ENCODE measurements at places on chromosomes 2 and 18.

GRCh38 chr2:241072553-241073165, 29.4 kb downstream of the MTERF4 start:
- DNase-seq, result no peak

DNA sequence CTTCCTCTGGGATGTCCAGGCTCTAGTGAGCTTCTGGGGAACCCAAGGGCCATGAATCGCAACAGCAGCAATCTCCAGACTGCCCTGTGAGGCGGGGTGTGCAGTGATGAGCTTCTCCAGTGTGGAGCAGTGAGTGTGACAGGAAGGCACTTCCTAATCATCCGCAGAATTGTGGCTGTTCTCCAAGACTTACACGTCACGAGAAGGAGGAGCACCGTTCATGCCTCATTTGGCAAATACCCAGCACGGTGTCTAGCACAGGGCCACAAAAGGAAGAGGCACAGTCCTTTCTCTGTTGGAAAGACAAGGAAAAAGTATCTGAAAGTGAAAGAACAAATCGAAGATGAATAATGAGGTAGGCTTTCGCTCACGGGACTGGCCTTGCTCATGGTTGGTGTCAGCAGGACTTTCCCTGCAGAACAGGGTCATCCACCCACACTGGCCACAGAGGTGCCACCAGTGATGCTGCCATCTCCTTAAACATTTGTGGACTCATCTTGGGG, 125.1 kb upstream of the HAAO start:
- DNase-seq, result no peak

- no peak for DNase-seq
Observed at GRCh38 chr18:24306201-24306600, 91.4 kb downstream of the OSBPL1A start.

GRCh38 chr18:23209796-23210195, 74.5 kb downstream of the CABLES1 start:
- DNase-seq, result no peak

DNA sequence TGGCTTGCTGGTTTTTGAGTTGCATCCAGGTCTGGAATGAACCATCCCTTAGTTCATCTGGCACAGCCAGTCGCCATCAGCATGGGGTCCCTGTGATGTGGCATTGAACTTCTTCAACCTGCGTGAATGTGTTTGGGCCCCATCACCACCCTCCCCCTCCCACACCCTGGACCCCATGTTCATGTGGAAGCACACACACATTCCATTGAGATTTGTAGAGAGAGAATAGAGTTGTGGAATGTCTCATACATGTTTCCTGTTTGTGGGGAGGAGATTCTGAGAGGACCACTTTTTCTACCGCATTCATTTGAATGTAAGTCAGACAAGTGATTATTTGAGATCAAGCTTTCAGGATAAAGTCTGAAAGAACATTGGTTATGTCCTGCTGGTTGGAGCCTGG, 117.6 kb upstream of the EML6 start:
- DNase-seq, result no peak

DNA sequence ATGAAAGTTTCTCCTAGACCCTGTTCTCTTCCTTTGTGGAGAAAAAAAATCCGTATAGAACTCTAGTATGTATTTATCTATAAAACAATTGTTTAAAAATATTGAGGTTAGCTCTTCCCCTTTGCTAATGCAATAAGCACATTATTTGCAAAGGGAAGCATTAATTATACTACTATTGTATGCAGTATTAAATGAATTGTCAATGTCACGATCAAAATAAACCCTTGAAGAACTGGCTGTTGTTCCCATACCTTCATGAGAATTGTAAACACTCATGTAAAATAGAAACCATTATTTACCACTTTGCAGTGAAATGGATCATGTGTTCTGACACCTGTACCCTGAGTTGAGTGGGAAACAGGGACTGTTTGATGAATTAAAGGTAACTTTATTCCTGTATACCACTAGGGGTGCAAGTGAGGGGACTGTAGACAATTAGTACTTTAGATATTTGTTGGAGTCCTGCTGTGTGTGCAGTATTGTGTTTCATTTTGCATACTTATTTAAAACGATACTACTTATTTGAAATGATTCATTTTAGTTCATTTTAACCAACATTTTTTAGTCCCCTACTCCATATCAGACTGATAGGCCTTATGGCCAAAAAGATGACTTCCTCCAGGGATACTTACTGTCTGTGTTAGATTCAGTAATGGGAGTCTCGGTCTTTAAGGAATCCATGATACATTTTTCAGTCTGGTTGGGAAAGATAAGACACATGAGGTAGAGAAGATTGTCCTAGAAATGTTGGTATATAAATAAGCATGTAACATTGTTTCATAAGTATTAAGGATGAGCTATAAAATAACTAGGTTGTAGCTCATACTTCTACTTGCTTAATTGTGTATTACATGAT, 7.9 kb downstream of the PKP4 start:
- no peak for DNase-seq

DNA sequence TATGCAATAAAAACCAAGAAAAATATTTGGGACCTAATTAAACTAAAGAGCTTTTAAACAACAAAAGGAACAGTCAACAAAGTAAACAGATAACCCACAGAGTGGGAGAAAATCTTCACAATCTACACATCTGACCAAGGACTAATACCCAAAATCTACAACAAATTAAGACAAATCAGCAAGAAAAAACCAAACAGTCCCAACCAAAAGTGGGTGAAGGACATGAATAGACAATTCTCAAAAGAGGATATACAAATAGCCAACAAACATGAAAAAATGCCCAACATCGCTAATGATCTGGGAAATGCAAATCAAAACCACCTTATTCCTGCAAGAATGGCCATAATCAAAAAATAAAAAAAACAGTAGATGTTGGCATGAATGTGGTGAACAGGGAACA, 250.1 kb downstream of the C1D start:
- no peak for DNase-seq

GRCh38 chr2:129742415-129743180, 236.9 kb upstream of the RAB6C start:
- DNase-seq, result no peak

DNA sequence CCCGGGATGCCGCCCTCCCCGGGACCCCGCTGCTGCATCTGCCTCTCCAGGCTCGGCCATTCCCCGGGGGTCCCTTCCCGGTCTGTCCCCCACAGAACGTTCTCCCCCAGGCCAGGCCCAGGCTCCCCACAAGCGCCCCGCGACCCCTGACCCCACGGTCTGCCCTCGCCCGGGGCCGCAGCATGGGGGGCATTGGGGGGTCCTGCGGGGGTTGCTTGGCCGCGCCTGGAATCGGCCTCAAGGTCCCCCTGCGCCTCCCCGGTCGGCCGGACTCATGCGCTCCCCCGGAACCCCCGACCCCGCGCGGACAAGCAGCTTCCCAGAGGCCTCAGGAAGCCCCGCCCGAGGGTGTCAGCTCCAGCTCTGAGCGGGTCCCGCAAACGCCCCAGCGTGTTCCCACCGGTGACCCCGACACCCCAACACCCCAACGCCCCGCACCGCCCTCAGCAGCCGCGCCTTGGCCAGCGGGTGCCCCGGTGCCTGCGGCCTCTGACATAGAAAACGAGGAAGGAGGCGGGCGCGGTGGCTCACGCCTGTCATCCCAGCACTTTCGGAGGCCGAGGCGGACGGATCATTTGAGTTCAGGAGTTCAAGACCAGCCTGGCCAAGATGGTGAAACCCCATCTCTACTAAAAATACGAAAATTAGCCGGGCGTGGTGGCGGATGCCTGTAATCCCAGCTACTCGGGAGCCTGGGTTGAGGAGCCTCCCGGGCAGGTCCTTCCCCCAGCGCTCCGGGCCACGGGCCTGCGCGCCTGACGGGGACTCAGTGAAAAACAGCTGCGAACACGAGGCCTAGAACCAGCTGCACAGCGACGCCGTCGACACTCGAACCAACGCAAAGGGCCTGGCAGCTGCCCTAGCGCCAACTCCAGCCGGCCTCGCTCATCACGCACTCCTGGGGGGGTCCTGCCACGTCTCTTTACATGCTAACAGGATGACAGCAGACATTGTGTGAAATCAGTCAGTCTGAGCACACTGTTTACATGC, 61.8 kb upstream of the CTDP1 start:
- no peak for DNase-seq

- no peak for DNase-seq
Observed at GRCh38 chr2:130834091-130834930, 2.4 kb upstream of the ARHGEF4 start.

GRCh38 chr2:172169611-172170010, 66.9 kb upstream of the DLX2 start:
- DNase-seq, result no peak

DNA sequence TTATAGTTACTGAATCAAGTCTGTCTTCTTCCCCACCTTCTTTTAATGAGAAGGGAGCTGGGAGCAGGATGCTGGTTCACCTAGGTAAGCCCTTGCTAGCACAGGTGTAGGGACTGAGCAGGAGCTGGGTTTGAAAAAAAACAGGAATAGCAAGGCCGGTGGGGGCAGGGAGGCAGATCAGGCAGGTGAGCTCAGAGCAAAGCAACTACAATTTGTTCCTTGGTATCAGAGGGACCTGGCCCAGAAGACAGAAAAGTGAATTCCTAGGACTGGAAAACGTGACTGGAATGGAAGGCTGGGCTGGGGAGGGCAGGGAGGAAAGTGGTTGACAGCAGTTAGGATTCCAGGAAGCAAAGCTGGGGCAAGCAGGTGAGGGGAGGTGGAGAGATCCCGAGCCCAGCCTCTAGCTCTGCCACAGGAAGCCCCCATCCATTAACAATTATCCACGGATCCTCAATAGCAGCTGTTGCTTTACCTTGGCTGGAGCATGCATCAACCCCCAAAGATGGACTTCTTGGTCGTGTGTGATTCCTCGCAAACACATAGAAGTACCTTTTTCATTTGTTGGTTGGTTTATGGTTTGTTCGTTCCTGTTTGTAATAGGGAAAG, 118.4 kb downstream of the LNPK start:
- DNase-seq, result no peak

GRCh38 chr2:222521099-222521498, 96.8 kb downstream of the SGPP2 start:
- DNase-seq, result no peak

DNA sequence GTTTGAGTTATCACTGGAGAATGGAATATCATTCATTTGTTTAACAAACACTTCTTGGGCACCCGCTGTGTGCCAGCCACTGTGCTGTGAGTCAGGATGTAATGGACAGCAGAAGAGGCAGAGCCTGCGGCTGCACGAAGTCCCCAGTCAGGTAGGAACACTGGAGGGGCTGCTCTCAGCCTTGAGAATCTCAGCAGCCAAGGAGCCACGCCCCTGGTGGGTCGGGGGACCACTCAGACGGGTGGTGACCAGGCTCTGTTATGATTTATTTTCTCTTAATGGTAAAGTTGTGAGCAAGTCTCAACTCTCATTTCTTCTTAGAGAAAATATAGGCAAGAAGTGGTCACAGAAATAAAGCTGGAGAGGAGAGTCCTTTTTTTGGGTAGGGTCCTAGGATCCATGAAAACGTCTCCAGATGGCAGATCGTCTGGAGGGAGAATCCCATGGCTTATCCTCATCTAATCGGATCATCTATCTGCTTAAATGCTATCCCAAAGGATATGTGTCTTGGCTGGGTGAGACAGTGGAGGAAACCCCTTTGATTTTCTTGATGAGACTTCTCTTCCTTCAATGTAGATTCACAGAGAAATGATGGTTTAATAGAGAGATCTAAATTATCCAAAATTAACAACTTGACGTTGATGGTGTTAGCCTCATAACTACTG, 129.1 kb upstream of the LGALSL start:
- DNase-seq, result no peak

DNA sequence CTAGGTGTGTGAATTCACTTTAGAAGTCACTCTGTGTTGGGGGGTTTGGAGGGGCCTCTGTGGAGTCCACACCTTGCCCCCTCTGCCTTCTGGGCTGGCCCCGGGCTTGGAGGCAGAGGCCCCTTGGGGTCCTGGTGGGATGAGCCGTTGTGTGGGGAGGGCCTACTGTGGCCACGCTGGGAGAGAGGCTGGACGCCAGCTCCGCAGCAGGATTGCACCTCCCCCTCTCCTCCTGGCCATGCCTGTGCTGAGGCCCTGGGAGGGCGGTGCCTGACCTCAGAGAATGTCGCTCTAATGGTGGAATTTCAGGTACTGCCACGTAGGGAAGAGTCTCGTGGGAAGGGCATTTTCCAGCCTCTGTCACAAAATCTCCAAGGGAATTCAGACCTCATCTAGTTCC, 237.0 kb downstream of the ATAD2B start:
- no peak for DNase-seq

- DNase-seq, result no peak
Observed at GRCh38 chr18:41532344-41533086, 422.5 kb upstream of the PIK3C3 start.

- peak; percentile 78 for DNase-seq
Observed at GRCh38 chr18:80147418-80148325, 38.6 kb downstream of the ADNP2 start.

DNA sequence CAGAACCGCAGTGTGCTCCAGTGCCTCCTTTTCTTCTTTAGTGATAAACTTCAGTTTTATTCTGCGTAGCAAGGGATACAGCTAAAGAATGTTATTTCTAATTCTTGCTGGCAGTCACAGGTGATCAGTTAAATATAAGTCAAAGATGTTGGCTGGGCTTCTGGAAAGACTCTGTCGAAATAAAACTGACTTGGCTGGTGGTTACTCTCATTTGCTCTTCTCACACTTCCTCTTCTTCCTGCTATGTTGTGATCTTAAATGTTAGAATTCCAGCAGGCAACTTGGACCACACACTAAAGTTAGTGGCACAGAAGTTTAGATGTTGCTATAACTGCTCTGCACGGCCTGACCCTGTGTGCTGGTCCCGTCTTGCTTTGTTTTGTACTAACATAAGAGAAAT, 278.6 kb downstream of the CDH19 start:
- no peak for DNase-seq

GRCh38 chr2:57892920-57893319, 153.7 kb upstream of the VRK2 start:
- DNase-seq, result peak; percentile 32

- no peak for DNase-seq
Observed at GRCh38 chr2:28002181-28002580, 111.7 kb downstream of the BABAM2 start.

- DNase-seq, result no peak
Observed at GRCh38 chr2:31428001-31428418, 13.5 kb upstream of the XDH start.

DNA sequence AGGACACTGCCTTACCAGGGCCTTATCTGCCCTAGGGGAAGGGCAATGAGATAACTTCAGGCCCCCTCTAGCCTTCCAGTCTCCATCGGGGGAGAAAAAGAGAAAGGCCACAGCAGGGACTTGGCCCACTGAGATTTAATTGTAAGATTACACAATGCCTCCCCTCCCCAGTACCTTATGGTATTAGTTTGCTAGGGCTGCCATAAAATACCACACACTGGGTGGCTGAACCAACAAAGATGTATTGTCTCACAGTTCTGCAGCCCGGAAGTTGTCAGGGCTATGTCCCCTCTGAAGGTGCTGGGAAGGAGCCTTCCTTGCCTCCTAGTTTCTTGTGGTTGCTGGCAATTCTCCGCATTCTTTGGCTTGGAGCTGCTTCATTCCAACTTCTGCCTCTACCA, 34.8 kb upstream of the SPATA3 start:
- DNase-seq, result no peak

- no peak for DNase-seq
Observed at GRCh38 chr2:112154246-112155117, 16.3 kb downstream of the FBLN7 start.

GRCh38 chr2:39523308-39524044, 86.4 kb upstream of the MAP4K3 start:
- DNase-seq, result no peak

- DNase-seq, result no peak
Observed at GRCh38 chr2:210546424-210547208, 9.8 kb upstream of the CPS1 start.

GRCh38 chr18:48853588-48853987, 97.2 kb downstream of the SMAD7 start:
- DNase-seq, result no peak

- DNase-seq, result no peak
Observed at GRCh38 chr2:223813329-223813728, 24.1 kb downstream of the AP1S3 start.
